ENCODE measurements at places on chromosomes 5 and 9.

GRCh38 chr9:123282362-123283047, 14.1 kb upstream of the STRBP start:
- no peak for DNase-seq

DNA sequence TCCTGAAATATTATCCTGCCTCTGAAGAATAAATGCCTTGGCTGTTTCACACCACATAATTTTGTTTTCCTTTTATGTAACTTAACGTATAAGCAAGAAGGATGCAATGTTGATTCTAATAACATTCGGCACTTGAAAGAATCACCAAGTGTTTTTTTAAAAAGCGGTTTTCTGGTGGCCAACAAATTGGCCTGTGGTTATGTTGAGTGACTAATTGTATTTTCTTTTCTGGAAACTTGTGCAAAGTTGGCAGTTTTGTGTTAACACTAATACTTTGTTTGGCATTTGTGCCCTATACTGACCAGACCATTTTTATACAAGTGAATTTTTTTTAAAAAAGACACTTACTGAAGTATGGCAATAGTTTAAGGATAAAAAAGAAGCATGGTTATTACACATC, 452.7 kb downstream of the BNC2 start:
- no peak for DNase-seq

DNA sequence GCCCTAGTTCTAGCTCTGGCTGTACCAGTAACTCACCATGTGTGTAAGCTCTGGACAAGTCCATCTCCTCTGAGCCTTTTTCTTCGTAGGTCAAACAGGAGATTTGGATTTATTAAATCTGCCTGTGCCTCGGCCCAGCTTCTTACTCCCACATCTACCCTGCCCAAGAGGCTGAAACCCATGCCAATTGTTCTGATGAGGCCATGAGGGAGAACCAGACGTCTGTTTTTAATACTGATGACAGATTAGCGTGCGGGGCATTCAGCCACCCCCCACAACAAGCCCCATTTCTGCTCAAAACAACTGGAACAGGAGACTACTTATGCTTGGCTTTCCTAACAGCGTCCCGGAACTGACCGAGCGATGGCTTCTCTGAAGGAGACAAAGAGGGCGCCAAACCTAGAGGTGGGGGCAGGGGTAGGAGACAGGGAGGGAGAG, 81.2 kb upstream of the TRIM32 start:
- DNase-seq: no peak

- DNase-seq: no peak
Measured at GRCh38 chr5:175746851-175747250, 89.0 kb downstream of the HRH2 start.

DNA sequence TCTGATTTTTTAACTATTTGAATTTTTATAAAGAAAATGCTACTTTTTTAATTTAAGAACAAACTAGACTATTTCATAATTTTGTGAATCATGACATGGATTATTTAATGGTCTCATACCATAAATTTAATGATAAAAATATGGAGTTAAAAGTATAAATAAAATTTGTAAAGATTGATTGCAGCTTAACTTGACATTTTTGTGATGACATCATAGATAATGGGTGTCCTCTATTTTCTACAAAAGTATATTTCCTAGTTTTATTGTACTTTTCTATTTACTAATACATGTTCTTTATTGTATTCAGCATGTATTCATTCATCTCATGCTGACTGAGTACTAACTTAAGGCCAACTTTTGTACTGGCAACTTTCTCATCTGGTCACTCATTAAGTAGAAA, 1096.5 kb downstream of the NR2F1-AS1 start:
- DNase-seq: no peak

GRCh38 chr5:130550562-130550928, 614.5 kb downstream of the HINT1 start:
- DNase-seq: no peak

DNA sequence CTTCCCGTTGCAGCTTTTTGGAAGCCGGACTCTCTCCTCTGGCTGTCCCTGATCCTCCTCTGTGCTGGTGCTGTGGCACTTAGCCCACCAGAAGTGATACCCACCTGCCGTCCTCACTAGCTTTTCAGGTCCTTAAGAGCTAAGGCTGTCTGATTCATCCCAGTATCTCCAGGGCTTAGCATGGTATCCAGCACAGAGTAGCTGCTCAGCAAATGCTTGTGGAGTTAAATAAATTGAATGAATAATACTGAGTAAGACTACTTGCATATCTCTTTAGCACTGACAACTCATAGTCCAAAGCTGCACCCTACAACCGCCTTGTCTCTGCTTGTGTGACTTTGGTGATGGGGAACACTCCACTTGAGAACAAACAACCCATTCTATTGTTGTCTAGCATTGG, 7.7 kb upstream of the XPA start:
- no peak for DNase-seq

GRCh38 chr5:41539454-41539853, 29.1 kb upstream of the PLCXD3 start:
- no peak for DNase-seq

DNA sequence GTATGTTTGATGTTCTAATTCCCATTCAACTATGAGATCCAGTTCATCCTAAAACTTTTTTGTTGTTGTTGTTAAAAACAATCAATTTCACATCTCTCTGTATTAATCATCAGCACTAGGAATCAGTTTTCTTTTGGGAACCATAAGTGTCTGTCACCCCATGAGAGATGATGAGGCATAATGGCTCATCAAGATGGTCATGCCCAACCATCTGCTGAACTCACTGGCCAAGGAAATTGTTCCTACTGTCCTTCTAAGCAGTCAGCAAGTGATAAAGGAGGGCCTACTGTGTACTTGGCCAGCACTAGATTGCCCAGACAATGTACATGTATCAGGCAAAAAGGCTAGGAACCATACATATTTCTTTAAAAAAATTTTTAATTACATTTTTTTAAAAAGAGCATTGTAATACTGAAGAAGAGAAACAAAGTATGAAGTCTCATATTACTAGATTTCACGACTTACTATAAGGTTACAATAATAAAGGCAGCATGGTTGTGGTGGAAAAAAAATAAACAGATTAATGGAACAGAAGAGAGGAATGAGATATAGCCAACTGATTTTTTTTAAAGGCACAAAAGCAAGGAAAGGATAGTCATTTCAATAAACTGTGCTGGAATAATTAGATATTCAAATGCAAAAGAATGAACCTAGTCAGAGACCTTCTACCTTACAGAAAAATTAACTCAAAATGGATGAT, 458.3 kb downstream of the SPOCK1 start:
- no peak for DNase-seq

DNA sequence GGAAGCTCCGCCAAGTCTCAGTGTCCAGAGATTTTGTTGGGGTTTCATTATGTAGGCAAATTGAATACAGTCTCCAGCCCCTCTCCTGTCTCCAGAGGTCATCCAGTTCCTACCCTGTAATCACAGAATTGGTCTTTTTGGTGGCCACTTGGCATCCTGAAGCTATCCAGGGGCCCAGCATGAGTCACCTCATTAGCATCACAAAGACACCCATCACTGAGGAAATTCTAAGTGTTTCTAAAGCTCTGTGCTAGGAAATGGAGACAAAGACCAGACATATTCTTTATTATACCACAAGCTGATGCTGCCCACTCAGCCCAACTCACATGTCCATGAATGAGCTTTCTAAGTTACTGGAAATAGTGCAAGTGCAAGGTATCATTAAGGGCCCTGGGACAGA, 229.9 kb downstream of the DOCK8 start:
- no peak for DNase-seq

- no peak for DNase-seq
Measured at GRCh38 chr5:172164769-172165212, 23.2 kb downstream of the STK10 start.

GRCh38 chr9:68709291-68710110, 4.5 kb downstream of the PIP5K1B start:
- no peak for DNase-seq

- no peak for DNase-seq
Measured at GRCh38 chr9:133844881-133845410, 106.8 kb upstream of the SARDH start.

DNA sequence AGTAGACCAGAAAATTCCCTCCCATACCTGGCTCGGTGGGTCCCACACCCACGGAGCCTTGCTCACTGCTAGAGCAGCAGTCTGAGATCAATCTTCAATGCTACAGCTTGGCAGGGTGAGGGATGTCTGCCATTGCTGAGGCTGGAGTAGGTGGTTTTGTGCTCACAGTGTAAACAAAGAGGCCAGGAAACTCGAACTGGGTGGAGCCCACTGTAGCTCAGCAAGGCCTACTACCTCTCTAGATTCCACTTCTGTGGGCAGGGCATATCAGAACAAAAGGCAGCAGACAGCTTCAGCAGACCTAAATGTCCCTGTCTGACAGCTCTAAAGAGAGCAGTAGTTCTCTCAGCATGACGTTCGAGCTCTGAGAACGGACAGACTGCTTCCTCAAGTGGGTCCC, 5.6 kb upstream of the GZMA start:
- no peak for DNase-seq

DNA sequence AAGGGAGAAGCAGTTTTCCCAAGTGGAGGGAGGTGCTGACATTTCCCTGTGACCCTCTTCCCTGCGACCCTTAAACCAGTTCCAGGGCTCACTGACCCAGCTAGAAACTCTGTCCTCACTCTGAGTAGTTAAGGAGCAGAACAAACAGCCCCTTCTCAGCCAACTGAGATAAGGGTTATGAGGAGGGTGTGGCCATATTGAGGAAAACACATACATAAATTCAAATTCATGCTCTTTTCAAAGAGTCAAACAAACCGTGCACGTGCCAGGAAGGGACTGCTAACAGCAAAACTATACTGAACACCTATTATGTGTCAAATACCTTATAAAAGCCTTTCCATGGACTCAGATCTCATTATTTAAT, 4.9 kb upstream of the AKNA start:
- no peak for DNase-seq

DNA sequence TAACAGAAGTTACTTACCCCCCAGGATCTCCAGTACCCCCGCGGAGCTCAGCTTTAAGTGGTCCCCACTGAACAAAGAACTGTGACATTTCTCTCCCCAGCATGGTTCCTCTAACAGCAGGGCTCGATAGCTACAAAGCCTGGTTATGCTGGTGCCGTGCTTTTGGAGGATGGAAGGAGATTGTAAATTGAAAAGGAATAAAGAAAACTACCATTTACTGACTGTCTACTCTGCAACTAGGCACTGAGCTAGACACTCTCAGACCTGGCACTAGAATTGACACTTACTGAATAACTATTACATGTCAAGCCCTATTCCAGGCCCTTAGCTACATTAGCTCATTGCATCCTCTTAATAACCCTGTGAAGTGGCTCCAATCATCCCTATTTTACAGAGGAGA, 145.3 kb downstream of the TTLL11 start:
- no peak for DNase-seq

- DNase-seq: no peak
Measured at GRCh38 chr5:17400724-17401469, 97.1 kb upstream of the TAF11L2 start.

DNA sequence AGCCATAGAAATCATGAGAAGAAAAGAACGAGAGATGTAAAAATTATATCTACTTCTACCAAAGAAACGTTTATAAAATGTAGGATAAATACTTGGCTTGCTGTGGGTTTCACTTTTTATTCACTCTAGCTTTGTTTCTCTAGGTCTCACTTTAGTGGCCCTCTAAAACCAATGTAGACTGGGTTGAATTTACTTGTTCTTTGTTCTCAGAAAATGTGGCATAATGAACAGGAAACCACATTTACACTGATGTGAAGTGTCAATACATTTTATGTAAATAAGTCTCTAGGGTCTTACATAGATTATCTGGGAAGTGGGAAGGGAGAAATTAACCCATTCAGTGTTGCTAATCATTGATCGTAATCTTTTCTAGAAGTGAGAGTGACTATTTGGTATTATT, 58.9 kb downstream of the PLPPR1 start:
- no peak for DNase-seq

DNA sequence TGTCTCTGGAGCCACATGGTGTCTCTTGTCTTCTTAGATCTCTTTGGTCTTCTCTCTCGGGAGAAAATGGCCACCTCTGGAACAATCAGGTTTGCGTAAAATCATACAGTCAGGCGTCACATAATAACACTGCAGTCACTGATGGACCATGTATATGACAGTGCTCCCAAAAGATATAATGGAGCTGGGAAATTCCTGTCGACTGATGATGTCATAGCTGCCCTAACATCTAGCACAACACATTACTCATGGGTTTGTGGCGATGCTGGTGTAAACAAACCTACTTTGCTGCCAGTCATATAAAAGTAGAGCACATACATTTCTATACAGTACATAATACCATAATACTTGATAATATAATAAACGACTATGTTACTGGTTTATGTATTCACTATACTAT, 30.1 kb upstream of the RAI14 start:
- DNase-seq: no peak

DNA sequence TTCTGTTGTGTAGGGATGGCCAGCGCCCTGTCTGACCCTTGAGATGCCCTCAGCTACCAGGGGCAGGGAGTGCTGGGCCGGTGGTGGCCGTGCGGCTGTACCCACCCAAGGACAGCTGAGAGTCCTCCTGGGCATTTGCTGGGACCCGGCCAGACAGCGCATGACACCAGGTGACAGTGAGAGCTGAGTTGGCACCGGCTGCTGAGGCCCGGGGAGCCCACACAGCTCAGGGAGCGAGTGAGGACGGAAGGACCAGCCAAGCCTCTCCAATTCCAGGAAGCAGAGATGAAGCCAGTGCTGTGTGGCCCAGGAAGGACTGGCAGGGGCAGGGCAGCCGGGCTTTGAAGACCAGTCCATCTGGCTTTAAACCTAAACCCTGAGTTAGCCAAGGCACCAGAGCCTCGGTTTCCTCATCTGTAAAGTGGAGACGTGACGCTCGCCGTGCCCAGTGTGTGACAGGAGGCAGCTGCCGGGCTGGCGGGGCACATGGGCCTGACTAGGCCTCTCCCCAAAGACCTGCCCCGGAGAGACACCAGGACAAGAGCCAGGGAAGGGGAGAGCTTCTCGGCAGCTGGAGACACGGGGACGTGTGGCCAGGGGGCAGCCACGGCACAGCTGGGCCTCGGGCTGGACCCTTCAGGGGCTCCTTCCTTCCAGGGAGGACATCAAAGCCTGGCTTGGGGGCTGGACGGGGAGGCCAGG, 3.0 kb upstream of the AGPAT2 start:
- DNase-seq: no peak

DNA sequence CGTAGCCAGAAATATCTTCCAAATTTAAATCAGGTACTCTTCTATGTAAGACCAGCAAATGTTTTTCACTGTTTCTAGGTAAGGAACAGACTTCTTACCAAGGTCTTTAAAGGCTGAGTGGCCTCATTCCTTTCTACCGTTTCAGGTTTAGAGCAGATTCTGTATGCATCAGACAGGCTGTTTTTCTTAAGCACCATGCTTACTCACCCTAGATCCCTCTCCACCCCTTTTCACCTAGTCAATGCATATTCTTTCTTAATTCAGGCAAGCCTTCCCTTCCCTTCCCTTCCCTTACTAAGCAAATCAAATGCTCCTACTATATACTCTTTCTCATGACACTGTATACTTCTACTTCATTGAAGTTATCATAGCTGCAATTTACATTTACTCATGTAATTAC, 70.7 kb downstream of the RFX3 start:
- DNase-seq: no peak

GRCh38 chr5:61281686-61282085, 50.4 kb upstream of the ZSWIM6 start:
- no peak for DNase-seq

- peak; percentile 75 for DNase-seq
Measured at GRCh38 chr9:34375901-34376595, 650 bp downstream of the MYORG start.

- DNase-seq: no peak
Measured at GRCh38 chr5:124199893-124200292, 546.5 kb downstream of the ZNF608 start.

All from activated CD8-positive, alpha-beta memory T cell treated with anti-CD3 and anti-CD28 coated beads, Interleukin-2, amount 50 U/mL, for 48 hours (primary cell).